Activated CD4-positive, alpha-beta T cell treated with anti-CD3 and anti-CD28 coated beads, Interleukin-2, amount 50 U/mL, for 1 hour (primary cell): ENCODE measurements at places on chromosomes 11 and 22.

GRCh38 chr11:35215945-35216344 lies 77.0 kb downstream of the CD44 start:
- DNase-seq = no peak

DNA sequence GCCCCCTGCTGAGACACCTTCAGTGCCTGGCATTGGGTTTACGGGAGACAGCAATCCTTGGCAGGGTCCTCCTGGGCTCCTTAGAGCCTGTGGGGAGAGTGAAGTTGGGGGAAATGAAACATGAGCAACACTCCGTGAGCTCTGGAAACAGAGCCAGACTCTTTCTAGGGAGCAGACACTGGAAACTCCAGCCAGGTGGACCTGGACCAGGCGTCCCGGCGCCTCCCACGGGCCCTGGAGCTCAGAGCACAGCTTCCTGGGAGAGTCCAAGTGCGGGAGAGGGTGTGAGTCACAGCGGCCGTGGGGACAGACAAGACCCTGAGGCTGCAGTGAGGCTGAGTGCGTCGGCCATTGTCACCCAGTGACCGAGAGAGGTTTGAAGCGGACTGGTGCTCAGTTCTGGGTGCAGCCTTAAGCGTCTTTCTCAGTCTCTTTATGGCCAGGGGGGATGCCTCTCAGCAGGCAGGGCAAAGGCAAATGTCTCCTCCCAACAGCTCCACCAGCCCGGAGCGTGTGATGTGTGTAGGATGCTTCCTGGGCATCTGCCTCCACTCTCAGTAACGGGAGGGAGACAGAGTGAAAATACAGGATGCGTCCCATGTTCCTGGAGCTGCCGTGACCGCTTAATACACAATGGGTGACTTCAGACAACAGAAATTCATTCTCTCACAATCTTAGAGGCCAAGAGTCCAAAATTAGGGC lies 399.2 kb downstream of the SHANK2 start:
- no peak for DNase-seq

GRCh38 chr11:67322049-67322448 lies 18.7 kb downstream of the SSH3 start:
- no peak for DNase-seq

- no peak for DNase-seq
These were observed 13.5 kb downstream of the TXN2 start for GRCh38 chr22:36467946-36468345.

- DNase-seq = no peak
These were observed 3.2 kb downstream of the C11orf54 start for GRCh38 chr11:93744669-93745004.

GRCh38 chr11:70711095-70711910 lies 313.0 kb downstream of the CTTN start:
- DNase-seq = no peak

DNA sequence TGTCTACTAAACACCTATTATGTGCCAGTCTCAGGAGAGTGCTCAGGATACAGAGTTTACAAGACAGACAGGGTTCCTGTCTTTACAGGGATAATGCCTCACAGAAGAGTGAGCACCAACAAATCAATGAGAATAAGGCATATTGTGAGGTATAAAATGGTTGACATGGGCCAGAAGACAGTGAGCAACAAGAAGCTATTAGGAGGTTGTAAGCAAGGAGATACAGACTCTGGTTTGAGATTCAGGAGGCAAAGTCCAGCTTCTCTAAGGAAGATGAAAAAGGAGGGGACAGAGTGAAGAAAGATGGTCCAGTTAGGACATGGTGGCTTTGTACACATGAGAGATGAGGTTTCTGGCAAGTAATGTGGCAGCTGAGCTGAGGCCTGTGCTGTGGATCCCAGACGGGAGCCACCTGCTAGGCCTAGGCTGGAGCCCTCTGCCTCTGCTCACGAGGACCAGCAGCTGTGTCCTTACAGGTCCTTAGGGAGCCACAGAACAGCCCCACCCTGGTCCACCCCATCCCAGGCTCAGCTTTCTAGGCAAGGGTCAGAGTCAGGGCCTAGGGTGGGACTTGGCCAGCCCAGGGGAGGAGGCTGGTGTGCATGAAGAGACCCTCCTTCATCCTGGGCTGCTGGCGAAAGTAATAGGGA lies 110.5 kb downstream of the ZNF280B start:
- no peak for DNase-seq

GRCh38 chr11:80958361-80958760 lies 1517.5 kb upstream of the TENM4 start:
- no peak for DNase-seq

DNA sequence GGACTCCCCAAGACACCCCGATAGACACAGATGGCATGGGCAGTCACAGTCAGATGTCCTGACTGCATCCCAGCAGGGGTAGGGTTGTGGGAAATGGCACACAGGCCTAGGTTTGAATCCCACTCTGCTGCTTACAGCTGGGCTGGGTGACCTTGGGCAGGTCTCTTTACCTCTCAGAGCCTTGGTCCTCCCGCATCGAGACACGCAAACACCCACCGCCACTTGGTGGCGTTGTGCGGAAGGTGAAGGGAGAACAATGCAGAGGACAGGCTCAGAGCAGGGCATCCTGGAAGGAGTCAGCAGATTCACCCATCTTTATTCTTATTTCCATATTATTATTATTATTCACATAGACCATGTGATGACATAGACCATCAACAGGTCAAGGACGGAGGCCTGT lies 140.5 kb downstream of the MIAT start:
- no peak for DNase-seq

DNA sequence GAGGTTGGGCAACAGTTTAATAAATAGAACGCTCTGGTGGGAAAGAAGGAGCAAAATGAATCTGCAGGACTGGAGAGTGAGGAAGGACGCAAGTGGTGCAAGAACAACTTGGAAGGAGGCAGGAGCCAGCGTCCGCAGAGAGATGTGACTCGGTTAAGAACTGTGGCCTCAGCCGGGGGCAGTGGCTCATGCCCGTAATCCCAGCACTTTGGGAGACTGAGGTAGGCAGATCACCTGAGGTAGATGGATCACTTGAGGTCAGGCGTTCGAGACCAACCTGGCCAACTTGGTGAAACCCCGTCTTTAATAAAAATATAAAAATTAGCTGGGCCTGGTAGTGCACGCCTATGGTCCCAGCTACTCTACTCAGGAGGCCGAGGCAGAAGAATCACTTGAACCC lies 319.7 kb downstream of the LARGE1 start:
- no peak for DNase-seq

- no peak for DNase-seq
These were observed 436.4 kb downstream of the TBC1D22A start for GRCh38 chr22:47198801-47199251.

GRCh38 chr11:42770444-42771065 lies 541.2 kb upstream of the API5 start:
- no peak for DNase-seq

- DNase-seq = no peak
These were observed 4.3 kb upstream of the CCND1 start for GRCh38 chr11:69636512-69637197.

- no peak for DNase-seq
These were observed 6.8 kb upstream of the POLR3H start for GRCh38 chr22:41550952-41551491.

- DNase-seq = no peak
These were observed 58.6 kb downstream of the CABIN1 start for GRCh38 chr22:24069721-24070120.

DNA sequence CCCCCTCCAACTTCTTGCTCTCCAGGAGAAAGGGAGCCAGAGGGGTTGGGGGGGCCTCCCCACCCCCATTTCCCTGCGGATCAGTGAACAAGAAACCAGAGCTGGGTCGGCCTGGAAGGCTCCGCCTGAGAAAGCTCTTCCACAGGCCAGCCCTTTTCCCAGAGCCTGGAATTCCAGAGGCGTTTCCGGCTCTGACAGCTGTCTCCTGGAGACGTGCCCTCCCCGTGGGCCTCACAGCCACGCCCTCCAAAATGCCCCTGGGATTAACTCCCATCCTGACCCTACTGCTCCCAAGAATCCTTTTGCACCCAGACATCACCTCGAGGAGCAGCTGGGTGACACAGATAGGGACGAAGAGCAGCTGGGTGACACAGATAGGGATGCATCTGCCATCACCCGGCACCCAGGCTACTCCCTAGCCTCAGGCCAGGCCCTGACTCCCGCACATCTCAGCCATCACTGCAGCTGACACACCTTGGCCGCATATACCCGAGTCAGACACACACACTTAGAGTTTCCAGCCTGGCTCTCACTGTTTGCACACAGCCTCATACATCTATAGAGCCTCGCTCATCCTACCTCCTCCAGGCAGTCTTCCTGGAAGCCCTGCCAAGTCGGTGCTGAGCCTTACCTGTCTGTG lies 7.6 kb upstream of the CDC42EP1 start:
- DNase-seq = no peak

DNA sequence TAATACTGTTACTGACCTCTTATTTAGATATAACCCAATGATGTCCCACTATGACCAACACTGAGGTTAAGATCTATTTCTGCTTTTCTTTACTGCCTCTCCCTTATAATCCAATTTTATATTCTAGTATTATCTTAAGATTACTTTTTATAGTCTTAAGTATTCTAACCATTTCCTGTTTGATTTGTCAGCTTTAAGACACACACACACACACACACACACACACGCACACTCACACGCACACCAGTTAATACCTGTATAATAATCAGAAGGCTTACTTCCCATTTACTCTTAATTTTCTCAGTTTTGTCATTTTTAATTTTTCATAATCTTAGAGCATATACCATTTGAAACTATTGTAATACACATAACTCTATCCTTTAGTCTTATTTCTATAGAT lies 226.0 kb upstream of the C11orf87 start:
- DNase-seq = no peak

DNA sequence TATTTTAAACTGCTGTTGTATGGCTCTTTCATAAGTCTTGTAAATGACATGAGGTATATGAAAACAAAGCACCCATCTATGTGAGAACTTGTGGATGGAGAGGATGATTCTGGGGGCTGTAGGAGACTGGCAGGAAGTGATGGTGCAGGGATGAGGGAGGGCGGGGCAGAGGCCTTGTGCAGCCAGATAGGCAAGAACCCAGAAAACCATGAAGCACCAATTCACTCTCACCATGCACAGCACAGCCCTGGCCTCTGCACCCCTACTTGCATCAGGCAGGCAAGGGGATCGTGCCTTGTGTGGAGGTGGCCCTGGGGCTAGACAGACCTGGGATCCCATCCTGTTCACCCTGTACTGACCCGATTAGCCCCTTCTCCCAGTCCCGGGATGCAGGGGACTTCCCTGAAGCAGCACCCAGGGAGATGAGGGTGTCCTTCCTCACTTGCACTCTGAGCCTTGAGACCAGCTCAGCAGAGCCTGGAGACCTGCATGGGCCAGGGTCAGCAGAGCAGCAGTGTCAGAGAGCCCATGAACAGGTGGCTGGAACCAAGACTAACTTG lies 85.5 kb downstream of the MORC2 start:
- DNase-seq = no peak

- no peak for DNase-seq
These were observed 22.1 kb downstream of the GDPD5 start for GRCh38 chr11:75503531-75504099.

DNA sequence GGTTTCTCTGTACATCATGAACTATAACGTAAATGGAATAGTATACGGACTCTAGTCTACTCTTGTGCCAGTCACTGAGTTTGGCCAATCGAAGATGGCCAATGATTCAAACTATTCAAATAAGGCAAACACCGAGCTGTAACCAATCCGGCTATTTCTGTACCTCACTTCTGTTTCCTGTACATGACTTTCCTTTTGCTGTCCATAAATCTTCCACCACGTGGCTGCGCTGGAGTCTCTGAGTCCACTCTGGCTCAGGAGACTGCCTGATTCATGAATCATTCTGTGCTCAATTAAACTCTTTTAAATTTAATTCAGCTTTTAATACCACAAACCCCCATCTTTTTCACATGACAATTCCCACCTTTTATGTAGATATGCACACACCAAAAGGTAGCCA lies 1.5 kb upstream of the JAML start:
- DNase-seq = no peak

DNA sequence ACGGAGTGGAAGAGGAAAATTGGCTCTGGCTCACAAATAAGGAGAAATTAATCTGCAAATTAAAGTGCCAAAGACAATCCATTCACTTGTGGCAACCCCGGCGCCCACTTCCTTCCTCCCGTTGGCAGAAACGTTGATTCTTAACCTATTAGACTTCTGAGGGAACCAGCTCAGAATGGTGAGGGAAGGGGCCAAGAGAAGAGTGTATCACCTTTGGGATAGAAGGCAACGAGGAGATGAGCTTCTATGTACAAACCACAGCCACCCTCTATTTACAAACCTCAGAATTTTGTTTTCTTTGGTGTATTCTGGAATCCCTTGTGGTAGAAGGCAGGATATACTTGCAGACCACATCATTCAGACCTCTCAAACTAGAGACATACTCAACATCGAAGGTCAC lies 1.1 kb downstream of the MB start:
- DNase-seq = no peak

DNA sequence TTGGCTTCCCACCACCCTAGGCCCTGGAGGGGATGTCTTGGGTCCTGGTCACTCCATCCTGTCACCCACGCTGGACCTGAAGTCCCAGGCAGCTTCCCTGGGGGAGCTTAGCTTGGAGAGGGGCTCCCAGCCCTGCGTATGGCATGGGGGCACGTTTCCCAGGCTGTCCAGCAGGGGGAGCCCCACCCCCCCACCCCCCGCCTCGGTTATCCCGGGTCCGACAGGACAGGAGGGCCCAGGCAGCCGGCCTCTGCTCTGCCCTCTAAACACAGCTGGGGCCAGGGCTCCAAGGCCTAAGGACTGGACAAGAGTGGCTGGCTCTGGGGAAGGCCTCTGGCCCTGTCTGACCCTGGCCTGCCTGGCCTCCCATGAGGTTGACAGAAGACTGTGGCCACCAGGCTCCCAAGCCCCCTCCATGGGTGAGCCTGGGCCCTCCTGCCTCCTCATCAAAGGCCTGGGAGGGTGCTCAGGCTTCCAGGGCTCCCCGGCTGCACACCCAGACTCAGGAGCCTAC lies 104.8 kb downstream of the NECTIN1 start:
- DNase-seq = no peak

DNA sequence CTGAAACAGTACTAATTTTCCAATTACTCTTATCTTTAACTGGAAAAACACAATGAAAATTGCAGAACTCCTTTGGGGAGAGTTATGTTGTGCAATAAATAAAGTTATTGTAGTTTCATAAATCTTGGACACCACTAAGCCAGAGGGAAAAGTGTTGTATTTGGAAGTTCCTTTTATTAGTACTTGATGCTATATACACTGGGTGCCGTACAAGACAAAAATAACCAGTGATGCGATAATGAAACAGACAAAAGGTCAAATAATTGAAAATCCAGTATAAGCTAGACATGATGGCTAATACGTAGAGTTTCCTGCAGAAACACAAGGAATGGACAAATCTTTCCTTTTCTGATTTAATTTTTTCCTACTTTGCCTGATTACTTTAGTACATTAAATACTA lies 541.1 kb downstream of the ETS1 start:
- DNase-seq = no peak

- DNase-seq = no peak
These were observed 2.9 kb downstream of the IZUMO1R start for GRCh38 chr11:94307101-94307791.
